ENCODE measurements at places on chromosomes 3 and 15. TPM values are rescaled to one million over a fixed set of nuclear protein-coding genes. Genes with fewer than 3 reads are reported as not detected.

GRCh38 chr15:95162967-95163531 is 931.7 kb downstream of the MCTP2 start:
- DNase-seq = no peak
- H3K36me3 ChIP-seq = no peaks in the 10 kb centered on the region
- no peaks in the 10 kb centered on the region for H3K27me3 ChIP-seq
- no peak overlapping the region for H3K27ac ChIP-seq
- peaks cover 7% of the 10 kb centered on the region for H3K4me1 ChIP-seq
- H3K4me3 ChIP-seq = no peak overlapping the region

DNA sequence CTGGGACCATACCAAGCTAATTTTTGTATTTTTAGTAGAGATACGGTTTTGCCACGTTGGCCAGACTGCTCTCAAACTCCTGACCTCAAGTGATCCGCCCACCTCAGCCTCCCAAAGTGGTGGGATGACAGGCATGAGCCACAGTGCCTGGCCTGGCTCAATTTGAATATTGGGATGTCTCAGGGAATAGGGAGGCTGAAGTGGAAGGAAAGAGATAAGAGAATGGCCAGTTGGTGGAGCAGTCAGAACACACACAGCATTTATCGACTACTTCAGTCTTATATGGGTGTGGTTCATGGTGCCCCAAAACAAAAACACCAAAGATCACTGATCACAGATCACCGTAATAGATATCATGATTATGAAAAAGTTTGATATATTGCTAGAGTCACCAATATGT is 144.4 kb downstream of the GMNC start:
- no peak overlapping the region for H3K27ac ChIP-seq
- no peaks in the 10 kb centered on the region for H3K4me1 ChIP-seq
- DNase-seq = no peak
- H3K4me3 ChIP-seq = no peak overlapping the region
- no peaks in the 10 kb centered on the region for H3K36me3 ChIP-seq

DNA sequence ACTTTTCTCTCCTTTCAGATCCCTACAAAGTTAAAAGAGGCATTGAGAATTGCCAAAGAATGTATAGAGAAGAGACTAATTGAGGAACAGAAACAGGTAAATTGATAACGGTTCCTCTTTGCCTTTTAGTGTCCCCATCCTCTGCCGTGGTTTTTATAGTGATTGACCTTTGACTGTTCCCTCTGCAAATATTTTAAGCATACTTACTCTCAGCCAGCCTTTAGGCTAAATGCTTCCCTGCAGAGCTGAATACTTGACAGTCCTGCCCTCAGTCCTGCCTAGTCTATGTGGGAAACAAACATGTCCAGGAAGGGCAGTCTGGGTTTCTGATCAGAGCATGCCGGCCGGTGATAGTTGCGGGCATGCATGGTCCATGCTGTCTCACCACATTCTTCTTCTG is 24.7 kb downstream of the PDHB start:
- H3K4me3 ChIP-seq = no peak overlapping the region
- peaks cover under 1% of the 10 kb centered on the region for H3K4me1 ChIP-seq
- H3K27ac ChIP-seq = no peak overlapping the region
- no peak for DNase-seq
- H3K36me3 ChIP-seq = peaks cover 15% of the 10 kb centered on the region
- no peaks in the 10 kb centered on the region for H3K27me3 ChIP-seq

GRCh38 chr3:5035692-5036391 is 56.6 kb downstream of the BHLHE40 start:
- H3K4me3 ChIP-seq = no peak overlapping the region
- no peak overlapping the region for H3K27ac ChIP-seq
- no peak for DNase-seq
- no peaks in the 10 kb centered on the region for H3K27me3 ChIP-seq
- H3K4me1 ChIP-seq = peaks cover 15% of the 10 kb centered on the region

TERC gene
- 0.81 TPM for total RNA-seq

DNA sequence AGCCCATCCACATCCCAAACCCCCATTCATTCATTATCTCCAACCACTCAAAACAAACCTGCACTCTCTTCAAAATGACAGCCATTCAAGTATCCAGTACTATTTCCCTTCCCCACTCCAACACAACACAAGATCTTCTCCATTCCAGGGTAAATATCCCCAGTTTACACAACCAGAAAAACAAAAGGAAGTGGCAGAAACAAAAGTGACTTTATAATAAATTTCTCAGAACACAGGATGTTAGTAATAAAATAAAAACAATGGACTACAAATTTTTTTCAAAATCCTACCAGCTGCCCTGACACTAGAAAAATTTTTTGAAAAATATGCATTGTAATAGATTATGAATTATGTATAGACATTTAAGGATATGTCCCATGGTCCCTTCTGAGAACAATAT is 14.2 kb downstream of the CPA3 start:
- no peak for DNase-seq
- H3K36me3 ChIP-seq = no peaks in the 10 kb centered on the region
- no peaks in the 10 kb centered on the region for H3K4me1 ChIP-seq

All from heart right ventricle (tissue), 16 donors.